ENCODE measurements at places on chromosomes 7 and 10.

- no peak for DNase-seq
These were observed 9.1 kb upstream of the ZNF316 start for GRCh38 chr7:6628045-6628444.

- no peak for DNase-seq
These were observed 35.2 kb upstream of the MAP3K8 start for GRCh38 chr10:30398788-30399187.

DNA sequence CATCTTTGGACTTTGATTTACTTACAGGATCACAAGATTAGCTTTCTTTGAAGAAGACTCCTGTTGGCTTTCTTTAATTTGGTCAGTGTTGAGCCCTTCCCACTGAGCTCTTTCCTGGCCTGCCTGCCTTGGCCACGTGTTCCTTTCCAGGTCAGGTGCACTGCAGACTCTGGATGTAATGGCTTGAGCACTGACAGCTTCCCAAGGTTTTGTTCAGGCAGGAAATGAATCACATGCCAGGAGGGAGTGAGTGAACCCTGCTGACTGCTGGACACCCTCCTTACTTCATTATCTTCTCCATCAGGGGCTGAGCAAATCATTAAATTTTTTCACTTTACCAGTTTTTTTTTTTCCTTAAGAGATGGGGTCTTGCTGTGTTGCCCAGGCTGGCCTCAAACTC, 29.8 kb downstream of the SNX10 start:
- no peak for DNase-seq

GRCh38 chr10:84511106-84511505, 182.7 kb downstream of the CCSER2 start:
- DNase-seq: no peak

DNA sequence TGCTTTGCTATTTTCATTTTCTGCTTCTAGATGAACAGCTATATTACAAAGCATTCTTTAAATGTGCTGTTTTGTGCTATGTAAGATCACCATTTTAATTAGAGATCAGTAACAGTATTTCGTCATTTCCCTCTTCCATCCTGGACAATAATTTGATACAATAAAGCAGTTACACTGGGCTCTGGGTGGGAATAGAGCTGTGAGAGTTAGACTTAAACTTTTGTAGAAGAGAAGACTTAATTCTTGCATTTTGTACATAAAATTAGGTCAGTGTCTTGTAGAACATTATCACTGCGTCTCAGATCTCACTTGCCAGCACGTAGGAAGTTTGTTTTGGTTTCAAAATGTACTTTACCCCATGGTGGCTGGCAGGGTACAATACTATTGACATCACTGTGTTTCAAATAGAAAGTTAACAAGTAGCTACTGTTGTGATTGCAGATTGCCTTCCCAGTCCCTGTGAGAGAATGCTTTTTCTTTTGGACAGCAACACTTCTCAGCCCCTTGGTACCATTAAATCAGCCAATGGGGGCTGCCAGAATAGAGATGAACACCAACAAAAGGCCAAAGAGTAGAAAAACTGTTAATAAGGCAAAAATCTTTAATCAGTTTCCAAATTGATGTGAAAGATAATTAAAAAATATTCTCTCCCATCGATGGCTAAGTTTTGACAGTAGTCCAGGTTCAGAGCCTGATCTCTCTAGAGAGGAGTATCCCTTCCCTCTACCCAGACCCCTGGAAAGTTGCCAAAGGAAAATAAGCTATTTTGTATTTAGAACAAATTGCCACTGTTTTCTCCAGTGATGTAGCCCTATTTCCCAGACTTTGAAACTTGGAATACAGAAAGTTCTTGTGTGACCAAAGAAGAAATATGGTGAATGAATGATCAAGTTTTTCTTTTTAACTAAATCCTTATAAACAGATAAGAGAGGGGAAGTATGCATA, 35.1 kb downstream of the SMNDC1 start:
- no peak for DNase-seq

DNA sequence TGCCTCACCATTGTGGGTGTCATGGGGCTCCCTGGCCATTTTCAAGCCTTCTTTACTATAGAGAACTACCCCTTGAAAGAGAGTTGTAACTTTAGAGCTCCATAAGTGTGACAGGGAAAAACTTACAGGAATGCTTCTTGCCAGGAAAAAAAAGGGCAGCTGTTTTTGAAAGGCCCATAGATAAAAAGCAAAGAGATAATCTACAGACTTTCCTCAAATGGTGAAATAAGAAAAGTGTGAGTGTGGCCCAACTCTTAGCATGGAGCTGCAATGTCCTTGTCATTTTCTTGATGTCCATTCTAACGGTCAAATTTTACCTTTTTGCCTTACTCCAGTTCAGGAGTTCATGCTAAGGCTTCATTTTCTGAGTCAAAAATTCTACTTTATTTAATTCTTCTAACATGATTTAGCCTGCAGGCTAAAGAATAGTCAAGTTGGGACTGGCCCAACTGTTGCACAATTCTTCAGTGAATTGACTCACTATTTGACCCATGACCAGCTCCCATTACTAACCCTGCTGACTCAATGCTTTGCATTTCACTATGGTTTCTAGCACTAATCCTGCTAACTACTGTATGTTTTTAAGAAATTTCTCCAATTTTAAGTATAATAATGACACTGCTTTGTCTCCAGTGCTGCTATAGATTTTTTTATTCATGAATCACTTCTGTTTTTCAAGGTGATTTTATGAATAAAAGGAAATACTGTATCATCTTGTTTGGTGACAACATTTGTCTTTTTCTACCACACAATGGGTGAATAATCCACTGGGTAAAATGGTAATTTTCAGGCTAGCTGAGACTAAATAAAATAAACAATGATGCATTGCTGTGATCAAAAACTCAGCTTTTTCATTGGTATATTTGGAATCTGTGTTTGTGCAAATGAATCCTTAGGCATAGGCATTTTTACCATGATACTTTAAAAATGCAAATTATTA, 41.4 kb upstream of the SGCE start:
- no peak for DNase-seq

GRCh38 chr10:71080381-71081228, 131.8 kb upstream of the UNC5B start:
- DNase-seq: peak; percentile 6

DNA sequence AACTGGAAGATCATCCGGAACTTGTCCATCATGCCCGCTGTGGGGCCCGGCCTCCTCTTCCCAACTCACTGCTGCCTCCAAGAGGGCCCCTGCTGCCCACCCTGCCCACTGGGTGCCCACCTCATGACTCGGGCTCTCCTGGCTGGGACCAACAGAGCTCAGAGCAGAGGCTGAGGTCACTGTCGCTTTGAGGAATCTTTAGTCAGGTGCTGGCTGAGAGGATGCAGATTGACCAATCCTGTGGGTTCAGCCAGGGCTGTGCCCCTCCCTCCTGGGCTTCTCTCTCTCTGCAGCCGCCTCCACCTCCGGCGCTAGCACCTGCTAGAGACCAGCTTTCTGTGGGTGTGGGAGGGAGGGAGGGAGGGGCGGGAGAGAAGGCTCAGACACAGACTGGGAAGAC, at the start of gene CALHM1:
TSS of gene CALHM1 (minus strand) at position 181 of the 400 bp plus-strand sequence. CDS start at position 32, 149 bp downstream.
- no peak for DNase-seq

DNA sequence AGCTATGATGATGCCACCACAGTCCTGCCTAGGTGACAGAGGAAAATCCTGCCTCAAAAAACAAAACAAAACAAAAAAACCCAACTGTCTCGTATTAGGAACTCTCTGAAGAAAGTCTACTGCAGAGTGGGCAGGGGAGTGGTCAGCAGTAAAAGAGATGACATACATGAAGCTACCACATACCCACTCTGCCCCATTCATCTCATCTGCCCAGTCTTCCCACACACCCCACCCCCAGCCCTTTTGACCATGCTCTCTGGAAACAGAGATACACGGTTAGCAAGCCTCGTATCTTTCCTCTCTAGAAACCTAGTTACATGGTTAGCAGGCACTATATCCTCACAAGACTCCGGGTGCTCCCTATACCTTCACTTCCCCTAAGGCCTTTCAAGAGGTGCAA, 8.3 kb downstream of the SLC37A3 start:
- no peak for DNase-seq

DNA sequence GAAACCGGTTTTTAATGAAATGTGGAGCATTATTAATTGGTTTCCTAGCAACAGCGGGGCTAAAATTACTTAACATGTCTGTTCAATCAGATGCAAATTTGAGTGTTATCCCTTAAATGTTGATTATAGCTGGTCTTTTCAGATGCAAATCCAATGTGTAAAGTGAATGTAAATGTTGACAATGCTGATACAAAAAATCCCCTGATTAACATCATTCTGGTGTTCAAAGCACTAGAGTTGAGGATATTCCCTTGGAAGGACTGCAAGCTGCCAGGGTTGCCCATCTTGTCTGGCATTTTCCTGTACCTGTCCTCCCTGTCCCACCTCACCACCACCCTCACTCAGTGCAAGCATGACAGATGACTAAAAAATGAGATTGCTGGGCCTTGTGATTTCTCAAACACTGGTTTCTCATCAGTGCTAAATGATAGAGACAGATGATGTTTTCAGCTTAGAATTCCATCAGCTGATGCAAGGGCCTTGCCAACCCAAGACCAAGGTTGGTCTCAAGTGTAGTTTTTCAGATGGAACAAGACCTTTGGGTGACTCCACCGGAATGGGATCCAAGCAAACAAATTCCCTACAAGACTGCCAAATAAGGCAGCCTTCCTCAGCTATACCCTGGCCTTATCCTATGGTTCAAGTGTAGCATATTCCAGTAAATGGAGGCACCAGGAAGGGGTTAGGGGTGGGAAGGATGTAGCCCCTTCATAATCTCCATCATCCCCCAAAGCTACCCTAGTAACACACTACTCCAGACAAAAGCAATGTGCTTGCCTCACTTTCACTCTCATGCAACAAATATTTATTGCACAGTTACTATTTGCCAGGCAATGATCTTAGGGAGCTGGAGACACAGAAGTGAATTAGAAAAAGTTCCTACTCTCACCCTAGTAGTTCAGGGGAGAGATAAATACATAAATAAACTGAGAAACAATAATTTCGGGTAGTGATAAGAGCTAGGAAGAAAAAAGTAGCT, 54.9 kb downstream of the JAZF1 start:
- DNase-seq: no peak

GRCh38 chr10:99531026-99531695, 1.6 kb upstream of the NKX2-3 start:
- DNase-seq: no peak

DNA sequence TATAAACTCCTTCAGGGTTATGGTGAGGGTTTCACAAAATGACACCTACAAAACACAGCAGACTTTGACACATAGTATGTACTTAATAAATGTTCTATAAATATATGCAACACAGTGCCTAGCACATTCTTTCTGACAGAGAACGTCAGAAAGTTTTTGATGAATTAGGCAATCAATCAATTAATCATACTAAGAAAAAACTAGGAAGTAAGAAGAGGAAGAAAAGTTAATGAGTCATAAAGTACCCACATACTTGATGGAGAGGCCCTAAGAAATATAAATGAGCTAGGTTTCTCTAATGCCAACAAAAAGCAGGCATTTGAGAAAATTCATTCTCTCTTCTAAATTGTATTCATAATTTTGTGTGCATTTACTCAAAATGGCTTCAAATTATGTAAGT, 192.7 kb upstream of the VWC2 start:
- no peak for DNase-seq

DNA sequence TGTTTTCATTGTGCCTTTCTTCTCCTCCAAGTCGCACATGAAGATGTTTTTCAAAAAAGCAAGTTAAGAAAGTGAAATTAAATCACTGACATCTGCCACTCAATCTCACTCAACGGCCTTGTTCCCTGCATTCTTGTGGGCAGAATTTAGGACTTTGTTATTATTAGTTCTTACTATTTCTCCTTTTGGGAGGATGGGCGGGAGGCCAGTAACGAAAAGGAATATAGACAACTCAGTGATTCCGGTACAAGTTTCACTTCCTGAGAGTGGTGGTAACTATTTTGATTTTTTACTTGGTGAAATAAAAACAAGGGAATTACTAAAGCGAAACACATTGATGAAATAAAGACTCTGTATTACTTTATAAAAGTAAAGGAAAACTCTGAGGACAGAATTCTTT, 231.9 kb upstream of the HABP2 start:
- no peak for DNase-seq

- no peak for DNase-seq
These were observed 217.9 kb downstream of the SKAP2 start for GRCh38 chr7:26646336-26647048.

DNA sequence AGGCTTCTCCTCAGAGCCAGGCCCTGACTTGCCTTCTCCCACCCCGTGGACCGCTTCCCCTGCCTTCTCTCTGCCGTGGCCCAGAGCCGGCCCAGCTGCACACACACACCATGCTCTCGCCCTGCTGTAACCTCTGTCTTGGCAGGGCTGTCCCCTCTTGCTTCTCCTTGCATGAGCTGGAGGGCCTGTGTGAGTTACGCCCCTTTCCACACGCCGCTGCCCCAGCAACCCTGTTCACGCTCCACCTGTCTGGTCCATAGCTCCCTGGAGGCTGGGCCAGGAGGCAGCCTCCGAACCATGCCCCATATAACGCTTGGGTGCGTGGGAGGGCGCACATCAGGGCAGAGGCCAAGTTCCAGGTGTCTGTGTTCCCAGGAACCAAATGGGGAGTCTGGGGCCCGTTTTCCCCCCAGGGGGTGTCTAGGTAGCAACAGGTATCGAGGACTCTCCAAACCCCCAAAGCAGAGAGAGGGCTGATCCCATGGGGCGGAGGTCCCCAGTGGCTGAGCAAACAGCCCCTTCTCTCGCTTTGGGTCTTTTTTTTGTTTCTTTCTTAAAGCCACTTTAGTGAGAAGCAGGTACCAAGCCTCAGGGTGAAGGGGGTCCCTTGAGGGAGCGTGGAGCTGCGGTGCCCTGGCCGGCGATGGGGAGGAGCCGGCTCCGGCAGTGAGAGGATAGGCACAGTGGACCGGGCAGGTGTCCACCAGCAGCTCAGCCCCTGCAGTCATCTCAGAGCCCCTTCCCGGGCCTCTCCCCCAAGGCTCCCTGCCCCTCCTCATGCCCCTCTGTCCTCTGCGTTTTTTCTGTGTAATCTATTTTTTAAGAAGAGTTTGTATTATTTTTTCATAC, 38.0 kb downstream of the LIMK1 start:
- DNase-seq: no peak

DNA sequence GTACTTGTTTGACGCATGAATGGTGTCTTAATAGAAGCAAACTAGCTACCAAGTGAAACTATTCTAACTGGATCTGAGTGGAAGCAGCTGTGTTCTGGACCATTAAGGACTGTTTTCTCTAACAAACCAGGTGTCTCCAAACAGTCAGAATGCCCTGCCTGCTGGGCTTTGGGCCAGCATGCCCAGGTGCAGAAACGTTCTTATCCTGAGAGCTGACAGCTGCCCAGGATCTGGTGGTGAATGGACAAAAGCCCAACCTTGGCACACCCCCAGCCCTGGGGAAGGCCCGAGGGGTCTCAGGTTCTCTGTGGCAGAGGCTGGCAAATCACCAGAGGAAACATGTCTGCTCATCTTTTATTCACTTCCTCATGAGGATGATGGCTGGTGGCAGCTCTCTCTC, 48.2 kb upstream of the LAMB4 start:
- no peak for DNase-seq

GRCh38 chr10:51892965-51893658, 193.7 kb upstream of the CSTF2T start:
- no peak for DNase-seq

- DNase-seq: no peak
These were observed 718 bp upstream of the FZD1 start for GRCh38 chr7:91263384-91264045.

DNA sequence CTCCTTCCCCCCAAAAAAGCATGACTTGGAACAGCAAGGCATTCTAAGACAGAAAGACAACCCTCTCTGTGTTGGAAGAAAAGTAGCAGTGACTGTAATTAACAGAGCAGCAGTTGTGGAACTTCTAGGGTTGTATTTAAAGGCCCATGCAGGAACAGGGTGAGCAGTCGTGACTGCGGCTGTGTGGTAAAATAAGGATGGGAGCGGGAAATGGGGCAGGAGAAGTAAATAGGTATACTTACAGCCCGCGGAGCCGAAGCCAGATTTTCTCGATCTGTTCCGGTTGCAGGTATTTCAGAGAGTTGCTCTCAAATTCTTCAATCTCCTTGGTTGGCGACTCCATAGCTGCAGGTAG, 179 bp downstream of the PDE1C start:
- DNase-seq: no peak

Data from 8988T (cell line).